ENCODE measurements at places on chromosomes 1 and 21.

- DNase-seq: no peak
Measured at GRCh38 chr1:3323021-3323795, 131.3 kb upstream of the ARHGEF16 start.

- no peak for DNase-seq
Measured at GRCh38 chr1:245558069-245558468, 403.3 kb downstream of the KIF26B start.

DNA sequence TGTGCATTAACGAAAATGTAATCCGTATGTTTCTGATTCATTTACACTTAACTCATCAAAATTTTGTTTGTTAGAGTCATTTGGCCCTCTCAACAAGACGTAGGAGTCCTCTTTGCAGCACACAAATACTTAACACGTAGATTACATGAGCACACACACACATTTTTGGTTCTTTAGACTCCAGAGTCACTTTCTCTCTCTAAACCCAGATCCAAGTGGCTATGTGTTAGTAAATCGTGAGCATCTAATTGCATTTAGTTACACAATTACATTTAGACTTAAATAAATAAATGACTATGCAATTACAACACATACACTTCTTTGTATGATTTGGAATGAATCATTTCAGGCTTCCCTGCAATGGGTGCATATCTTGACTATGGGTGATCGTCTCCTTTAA, 109.0 kb upstream of the GREM2 start:
- DNase-seq: no peak

DNA sequence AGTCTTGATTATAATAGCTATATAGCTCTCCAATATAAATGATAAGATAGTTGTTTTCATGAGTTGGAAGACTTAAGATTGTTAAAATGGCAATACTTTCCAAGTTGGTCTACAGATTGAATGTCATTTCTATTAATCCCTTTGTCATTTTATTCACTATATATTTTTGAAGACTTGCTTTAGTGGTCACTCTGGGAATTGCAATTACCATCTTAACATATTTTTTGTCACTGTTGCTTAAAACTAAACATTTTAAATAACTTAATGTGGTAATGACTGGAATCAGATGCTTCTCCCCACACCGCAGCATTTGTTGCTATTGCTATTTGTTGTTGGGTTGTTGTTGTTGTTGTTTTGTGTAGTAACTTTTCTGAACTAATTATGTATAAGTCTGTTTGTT, 1592.9 kb downstream of the MRPL39 start:
- no peak for DNase-seq

DNA sequence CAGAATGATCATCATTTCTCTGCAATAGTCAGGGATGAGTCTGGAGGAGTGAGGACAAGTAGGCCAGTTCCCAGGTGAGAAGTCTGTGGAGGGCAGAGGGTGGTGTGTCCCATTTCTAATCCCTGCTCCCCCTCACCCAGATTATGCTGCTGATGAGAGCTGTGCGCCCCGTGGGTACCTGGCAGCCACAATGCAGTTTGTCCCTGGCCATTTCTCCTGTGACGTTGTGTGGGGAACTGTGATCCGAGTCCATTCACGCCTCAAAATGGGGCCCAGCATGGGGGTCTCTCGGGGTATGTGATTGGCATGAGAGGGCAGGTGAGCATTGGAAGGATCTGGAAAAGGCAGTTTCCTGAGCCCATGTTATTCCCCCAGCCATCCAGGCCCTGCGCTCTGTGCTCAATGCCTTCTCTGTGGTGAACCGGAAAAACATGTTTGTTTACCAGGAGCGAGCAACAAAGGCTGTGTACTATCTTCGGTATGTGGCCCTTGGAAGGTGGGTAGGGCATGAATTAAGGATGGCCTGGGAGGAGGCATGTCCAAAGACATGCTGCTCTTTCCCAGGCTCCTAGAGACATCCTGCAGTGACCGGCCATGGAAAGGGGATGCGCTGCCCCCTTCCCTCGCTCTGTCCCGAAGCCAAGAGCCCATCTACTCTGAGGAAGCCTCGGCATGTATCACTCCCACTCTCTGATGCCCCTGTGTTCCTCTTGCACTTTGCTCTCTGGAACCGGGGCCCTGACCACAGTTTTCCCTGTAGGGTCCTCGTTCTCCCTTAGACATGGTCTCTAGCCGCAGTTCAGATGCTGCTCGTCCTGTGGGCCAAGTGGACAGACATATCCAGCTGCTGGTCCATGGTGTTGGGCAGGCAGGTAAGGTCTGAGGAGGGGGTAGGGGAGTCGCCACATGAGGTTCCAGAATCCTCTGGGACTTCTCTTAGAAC, 16.4 kb downstream of the HYI start:
- DNase-seq: no peak

- no peak for DNase-seq
Measured at GRCh38 chr1:20187103-20187812, 940 bp upstream of the PLA2G2C start.

GRCh38 chr1:167544447-167545093, 9.0 kb downstream of the CREG1 start:
- no peak for DNase-seq

DNA sequence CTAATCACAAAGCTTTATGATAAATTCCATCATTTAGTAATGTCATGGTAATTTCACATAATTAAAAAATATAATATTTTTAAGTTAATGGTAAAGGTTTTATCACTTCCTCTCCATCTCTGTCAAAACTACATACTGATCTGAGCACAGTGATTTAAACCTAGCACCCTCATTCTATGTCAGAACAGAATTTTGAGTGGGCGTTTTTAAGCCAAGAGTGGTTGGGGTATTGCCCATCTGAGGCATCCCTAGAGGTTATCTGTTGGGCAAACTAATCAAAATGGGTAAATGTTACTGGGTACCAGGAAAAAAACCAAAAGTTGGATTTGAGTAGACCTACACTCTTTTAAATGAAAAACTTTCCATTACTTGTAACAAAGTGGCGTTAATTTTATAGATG, 100.7 kb upstream of the GFI1 start:
- no peak for DNase-seq

GRCh38 chr21:35222541-35222941, 173.4 kb upstream of the RUNX1 start:
- no peak for DNase-seq

DNA sequence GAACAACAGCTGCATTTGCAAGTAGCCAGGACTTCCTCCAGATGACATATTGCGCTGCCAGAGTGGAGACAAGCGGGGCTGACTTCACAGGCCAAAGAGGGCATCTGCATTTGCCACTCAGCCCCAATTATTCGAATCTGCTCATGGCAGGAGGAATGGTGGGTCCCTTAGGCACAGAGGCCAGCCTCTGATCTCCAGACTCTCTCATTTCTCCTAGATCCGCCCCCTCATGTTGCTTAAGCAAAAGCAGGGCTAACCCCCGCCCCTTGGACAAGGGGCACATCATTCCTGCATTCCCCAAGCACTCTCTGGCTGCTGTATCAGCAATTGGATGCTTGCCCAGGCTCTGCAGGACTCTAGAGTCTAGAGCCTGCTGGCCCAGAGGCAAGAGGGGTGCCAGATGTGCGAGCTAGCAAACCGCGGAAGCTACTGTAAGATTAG, 262.4 kb downstream of the ST6GALNAC3 start:
- DNase-seq: peak; percentile 78

DNA sequence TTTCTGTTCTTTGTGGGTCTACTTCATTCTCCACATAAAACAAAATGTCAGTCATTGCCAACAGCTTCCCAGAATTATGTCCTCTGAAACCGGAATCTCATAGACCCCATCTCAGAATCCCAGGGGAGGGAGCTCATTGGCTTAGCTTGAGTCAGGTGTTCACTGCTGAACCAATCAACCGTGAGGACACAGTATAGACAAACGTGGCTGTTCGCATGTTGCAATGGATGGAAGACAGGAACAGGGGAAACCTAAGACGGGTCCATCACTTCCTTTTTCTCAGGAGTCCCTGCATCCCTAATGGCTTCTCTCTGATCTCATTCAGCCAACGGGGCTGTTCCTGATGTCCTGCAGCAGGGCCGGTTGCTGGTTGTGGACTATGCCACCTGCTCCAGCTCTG, 9.1 kb downstream of the CELA2A start:
- DNase-seq: no peak

DNA sequence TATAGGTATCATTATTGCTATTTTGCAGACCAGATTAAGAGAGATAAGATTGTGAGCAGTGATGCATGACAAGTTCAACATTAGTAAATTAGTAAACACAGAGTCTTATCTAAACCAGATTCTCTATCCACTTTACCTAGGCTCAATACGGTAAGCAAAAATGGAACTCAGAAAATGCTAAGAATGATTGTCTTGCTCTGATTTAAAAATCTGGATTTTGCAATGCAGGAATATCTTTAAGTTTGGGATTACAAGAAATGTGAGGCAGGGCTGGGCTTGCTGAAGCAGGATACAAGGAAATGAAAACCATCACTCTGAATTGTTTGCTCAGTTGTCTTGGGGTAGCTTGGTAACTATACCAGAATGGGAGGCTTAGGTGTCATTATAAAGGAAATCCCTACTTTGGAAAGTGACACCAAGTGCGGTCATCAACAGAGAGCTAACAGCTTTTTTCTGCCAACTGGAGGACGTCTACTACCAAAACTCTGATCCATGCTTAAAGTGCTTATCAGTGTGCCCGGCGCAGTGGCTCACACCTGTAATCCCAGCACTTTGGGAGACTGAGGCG, 332.7 kb upstream of the RUNX1 start:
- no peak for DNase-seq

GRCh38 chr1:44698138-44698537, 23.6 kb downstream of the ARMH1 start:
- no peak for DNase-seq

DNA sequence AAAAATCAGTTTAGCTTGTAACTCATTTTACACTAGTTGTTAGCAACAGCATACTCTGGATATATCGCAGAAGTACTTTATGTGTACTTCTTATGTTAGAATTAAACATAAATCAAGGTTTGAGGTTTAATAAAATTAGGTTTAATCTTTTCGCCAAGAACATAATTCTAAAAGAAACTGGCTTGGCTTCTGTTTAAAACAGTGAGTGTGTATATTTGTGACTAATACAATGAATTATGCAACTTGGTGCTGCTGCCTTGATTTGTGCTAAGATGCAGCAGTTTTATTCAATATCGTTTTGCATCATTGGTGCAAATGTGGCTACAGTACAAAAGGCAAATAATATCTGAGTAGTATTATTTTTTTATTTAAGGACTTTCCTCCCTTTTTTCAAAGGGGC, 44.8 kb downstream of the USP25 start:
- DNase-seq: no peak

- DNase-seq: no peak
Measured at GRCh38 chr21:15272591-15272990, 207.8 kb upstream of the NRIP1 start.

DNA sequence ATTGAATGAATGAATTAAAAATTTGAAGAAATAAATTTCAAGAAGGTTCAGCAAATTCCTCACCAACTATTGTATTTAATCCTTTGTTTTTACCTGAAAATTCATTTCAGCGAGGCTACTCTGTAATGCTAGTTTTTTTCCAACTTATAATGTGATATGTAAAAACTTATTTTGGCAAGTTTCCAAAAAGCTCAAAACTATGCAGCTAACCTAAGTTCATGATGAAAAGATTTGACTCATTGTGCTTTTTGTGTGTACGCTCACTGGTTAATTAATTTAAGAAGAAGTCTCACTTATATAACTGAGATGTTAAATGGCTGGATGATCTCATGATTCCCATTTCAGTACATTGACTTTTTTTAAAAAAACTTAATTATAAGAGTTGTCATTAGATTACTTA, 196.0 kb upstream of the SAMSN1 start:
- DNase-seq: no peak

- no peak for DNase-seq
Measured at GRCh38 chr1:903305-903704, 20.4 kb upstream of the SAMD11 start.

DNA sequence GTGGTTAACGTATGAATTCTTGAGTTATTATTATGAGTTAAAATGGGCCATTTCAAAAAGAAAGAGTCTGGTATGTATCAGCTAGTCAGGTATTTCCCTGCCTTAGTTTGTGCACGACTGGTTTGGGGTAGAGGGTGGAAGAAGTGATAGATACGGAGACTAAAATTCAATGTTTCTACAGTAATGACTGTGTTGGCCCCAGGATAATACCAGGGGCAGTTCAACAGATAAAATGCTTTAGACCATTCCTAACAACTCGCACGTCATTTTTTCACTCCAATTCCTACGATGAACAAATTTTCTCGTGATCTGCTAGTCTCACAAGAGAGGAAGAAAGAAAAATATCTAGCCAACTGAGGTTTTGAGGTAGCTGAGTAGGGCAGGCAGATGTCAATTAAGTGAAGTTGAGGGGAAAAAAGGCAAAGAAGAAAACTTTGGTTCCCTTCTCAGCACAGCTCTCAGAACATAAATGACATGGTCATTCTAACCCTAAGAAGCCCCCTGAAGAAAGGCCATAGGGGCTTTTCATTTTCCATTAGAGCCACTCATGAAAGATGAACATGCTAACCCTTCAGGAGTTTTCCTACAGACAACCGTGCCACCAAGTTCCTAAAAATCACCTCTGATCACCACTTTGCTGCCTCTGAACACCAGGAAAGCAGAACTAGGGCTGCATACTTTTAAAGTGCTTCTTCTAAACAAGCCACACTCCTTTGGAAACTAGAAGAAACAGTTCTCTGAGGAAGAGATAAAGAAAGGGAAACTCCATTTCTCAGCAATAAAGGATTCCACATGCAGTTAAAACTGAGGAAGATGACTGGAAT, 5.6 kb downstream of the MCOLN2 start:
- DNase-seq: no peak

DNA sequence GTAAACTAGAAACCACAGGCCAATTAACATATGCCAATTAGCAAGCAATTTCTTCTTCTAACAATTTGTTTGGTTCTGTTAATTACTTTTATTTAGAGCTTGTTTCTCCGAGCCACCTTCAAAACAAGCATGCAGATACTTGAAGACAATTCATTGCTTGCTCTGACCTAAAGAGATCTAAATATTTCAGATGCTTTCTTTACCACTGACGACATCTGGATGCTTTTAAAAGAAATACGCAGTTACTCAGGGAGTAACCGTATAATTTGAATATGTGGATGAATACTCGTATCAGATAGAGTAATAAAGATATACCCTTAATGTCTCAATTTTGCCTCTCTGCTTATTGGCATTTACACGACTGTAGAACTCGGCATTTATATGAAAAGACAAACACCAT, 390.0 kb downstream of the DISC1 start:
- no peak for DNase-seq

Measured in SK-N-SH (cell line).